ENCODE measurements at places on chromosomes 16 and 17.

- no peak for DNase-seq
These were observed 85.9 kb downstream of the EMP2 start for GRCh38 chr16:10494343-10495030.

DNA sequence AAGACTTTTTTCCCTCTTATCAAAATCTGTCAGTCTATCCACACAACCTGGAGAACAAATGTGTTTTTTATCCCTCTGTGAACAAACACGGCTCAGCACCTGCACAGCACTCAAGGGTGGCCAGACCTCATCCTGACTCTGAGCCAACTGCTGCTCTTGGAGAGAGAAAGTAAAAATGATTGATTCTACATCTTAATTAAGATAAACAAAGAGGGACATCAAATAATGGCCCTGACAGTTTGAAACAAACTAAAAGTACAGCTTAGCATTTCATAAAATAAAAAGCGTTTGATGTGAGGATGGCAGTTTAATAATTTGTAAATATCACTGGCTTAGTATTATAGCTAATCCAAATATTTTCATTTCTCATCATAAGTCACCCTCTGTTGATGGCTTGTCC lies 106.2 kb downstream of the SNX11 start:
- DNase-seq, result no peak

DNA sequence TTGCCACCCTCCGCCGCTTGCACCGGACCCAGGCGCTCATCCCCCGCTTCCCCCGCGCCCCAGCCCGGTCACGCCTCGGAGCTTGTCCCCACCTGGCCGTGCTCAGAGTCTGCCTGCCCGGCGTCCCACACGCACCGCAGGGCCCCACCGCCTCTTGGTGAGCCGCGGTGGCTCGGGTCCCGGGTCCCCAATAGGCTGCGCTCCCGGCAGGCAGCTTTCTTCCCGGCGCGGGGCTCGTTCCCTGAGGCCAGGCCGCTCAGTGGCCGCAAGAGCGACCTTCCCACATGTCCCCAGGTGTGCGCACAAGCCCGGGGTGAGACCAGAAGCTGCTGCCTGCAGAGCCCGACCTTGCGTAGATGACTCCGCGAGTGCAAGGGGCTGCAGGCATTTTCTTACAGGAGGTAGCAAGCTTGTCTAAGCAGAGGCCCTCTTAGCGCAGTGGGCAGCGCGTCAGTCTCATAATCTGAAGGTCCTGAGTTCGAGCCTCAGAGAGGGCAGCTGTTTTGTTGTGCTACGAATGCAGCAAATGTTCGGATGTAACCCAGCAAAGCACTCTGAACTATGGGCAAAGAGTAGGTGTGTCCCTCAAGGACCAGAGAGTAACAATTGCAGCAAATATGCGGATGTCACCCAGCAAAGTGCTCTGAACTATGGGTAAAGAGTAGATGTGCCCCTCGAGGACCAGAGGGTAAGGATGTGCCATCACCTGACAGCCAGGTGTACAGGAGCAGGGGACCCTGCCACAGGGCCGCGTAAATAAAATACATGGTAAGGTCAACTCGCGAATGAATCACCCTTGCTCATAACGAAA lies 15.6 kb downstream of the TLE7 start:
- no peak for DNase-seq

DNA sequence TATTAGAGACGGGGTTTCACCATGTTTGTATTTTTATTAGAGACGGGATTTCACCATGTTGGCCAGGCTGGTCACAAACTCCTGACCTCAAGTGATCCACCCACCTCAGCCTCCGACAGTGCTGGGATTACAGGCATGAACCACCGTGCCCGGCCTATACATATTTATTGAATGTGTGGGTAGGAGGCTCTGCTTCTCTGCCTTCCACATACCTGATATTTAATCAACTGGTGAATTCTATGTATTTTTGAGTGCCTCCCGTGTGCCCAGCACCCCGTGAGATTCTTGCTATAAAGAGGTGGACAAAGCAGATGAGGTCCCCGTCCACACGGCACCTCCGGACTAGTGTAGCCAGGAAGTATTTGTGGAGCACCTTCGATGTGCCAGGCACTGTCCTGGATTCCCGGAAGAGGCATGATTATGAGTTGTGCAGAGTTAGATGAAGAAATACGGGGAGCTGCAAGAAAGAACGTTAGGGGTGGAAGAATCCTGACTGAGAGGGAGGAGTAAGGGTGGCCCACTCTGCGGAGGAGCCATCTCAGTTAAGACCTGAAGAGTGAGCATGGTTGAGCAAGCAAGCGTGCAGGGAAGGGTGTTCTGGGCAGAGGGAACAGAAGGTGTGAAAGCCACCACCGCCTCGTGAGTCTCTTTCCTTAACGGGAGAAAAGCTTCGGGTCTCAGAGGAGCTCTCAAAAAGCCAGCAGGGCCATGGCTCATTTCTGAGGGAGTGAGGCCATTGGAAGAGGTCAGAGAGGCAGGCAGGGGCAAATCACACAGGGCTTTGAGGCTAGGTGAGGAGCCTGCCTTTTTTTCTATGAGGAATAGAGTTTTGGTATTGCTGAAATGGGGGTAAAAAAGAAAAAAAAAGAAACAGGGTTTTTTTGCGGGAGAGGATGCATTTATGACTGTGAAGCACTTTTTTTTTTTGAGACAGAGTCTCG lies 21.2 kb downstream of the CRISPLD2 start:
- DNase-seq, result no peak

DNA sequence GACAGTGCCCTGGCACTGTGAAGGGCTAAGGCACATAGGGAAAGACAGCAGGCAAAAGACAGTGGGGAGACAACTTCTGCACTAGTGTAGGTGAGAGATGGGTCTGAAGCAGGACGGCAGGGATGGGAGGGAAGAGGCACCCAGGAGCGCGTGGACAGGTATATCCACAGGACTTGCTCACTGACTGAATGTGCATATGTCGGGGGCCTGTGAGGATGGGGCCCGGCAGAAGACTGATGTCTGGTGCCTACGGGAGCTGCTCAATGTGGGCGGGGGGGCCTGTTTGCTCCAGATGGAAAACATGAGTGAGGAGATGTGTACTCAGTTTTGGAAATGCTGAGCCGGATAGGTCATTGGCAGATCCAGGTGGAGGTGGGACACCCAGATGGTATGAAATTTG lies 47.3 kb upstream of the PMFBP1 start:
- DNase-seq, result no peak

DNA sequence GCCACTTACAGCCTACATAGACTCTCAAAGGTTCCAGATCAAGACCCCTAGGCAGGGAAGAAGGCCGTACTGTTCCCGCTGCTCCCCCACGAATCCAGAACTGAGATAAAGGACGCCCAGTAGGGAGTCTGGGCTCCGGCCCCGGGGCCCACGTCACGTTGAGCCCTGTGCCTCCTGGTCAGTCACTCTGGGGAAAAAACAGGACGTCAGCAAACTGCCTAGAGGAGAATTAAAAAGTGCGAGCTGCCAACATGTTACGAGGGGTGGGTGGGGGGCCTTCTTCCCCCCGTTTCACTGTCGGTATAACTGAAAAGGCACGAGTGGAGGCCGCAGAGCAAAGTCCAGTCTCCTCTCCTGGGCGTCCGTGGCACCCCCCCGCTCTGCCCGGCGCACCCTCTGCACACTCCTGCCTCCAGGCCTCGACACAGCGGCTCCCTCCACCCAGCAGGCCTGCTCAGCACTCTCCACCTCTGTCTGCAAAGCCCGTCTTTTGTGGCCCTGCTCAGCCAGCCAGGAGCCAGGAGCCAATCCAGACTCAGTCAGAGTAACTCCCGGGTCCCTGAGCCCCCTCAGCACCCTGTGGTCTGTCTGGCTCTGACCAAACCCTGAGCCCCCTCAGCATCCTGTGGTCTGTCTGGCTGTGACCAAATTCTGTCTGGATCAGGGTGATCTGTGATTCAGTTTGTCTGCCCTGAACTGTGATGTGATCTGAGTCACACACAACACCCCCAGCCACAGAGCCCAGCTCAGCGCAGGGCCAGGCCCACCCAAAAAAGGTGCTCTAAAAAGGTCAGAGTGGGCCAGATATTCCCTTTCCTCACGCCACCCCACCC lies 6.2 kb downstream of the ITGAE start:
- no peak for DNase-seq

DNA sequence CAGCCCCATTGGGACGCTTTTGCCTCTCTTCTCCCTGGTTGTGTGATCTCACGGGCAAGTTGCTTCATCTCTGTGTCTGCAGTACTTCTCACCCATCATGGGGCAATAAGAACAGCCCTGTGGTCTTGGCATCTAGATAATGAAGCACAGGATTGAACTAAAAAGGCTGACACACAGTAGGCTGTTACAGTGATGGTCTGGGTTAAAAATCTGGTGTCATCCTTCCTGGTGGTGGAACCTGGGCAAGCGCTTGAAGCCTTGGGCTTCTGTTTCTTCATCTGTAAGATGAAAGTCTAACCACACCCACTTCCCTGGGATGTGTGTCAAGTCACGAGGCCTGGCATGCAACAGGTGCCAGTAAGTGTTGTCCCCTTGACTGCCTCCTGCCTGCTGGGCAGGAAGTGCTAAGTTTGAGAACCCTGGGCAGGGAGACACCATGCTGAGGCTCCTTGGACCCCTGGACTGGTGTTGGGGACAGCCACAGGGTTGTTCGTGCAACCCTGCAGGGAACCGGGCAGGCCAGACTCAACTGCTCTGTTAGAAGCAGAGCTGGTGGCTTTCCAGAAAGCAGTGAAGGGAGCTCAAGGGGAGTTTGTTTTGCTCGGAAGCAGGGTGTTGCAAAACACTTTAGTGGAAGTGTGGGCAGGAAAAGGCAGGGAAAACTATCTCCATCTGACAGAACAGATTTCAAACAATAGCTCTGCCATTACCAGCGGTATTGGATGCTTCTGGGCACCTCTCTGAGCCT lies 5.9 kb upstream of the MAP2K3 start:
- DNase-seq, result no peak

GRCh38 chr16:633336-634050 lies 2.6 kb downstream of the METTL26 start:
- DNase-seq, result no peak

- no peak for DNase-seq
These were observed 51.4 kb upstream of the STAC2 start for GRCh38 chr17:39277110-39277509.

GRCh38 chr17:73278049-73278464 lies 16.4 kb upstream of the CPSF4L start:
- no peak for DNase-seq

GRCh38 chr17:73667181-73667959 lies 23.1 kb upstream of the SDK2 start:
- DNase-seq, result no peak

DNA sequence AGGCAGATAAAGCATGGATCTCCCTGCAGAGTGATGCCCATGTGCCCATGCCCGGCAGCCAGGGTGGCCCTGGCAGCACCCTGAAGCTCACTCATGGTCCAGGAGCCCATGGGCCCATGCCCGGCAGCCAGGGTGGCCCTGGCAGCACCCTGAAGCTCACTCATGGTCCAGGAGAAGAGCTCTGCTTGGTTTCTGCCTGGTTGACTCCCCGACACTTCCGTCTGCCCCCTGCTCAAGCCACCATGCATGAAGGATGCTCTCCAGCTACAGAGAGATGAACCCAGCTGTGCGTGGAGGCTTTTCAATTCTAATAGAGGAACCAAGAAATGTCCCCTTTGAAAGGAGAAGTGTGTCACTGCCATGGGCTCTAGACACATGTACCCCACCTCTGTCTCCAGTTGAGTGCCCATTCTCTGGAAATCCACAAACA lies 8.7 kb downstream of the CCL17 start:
- DNase-seq, result no peak

- DNase-seq, result no peak
These were observed 273.0 kb upstream of the IRX5 start for GRCh38 chr16:54657709-54658102.

- no peak for DNase-seq
These were observed 20.0 kb downstream of the ST6GALNAC1 start for GRCh38 chr17:76623271-76624146.

DNA sequence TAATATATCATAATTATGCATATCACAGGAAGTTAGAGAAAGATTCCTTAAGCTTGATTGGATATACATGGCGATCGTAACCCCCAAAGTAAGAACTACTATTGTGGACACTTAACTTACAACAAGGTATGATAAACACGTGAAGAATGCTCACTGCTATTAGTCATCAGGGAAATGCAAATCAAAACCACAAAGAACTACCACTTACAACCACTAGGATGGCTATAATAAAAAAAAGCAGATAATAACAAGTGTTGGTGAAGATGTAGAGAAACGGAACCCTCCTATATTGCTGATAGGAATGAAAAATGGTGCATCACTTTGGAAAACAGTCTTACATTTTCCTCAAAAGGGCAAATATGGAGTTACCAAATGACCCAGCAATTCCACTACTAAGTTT lies 265.9 kb downstream of the SLC39A11 start:
- DNase-seq, result no peak

GRCh38 chr17:64130559-64131001 lies 636 bp upstream of the ERN1 start:
- DNase-seq, result no peak

GRCh38 chr17:46138473-46138872 lies 54.8 kb downstream of the KANSL1 start:
- no peak for DNase-seq

DNA sequence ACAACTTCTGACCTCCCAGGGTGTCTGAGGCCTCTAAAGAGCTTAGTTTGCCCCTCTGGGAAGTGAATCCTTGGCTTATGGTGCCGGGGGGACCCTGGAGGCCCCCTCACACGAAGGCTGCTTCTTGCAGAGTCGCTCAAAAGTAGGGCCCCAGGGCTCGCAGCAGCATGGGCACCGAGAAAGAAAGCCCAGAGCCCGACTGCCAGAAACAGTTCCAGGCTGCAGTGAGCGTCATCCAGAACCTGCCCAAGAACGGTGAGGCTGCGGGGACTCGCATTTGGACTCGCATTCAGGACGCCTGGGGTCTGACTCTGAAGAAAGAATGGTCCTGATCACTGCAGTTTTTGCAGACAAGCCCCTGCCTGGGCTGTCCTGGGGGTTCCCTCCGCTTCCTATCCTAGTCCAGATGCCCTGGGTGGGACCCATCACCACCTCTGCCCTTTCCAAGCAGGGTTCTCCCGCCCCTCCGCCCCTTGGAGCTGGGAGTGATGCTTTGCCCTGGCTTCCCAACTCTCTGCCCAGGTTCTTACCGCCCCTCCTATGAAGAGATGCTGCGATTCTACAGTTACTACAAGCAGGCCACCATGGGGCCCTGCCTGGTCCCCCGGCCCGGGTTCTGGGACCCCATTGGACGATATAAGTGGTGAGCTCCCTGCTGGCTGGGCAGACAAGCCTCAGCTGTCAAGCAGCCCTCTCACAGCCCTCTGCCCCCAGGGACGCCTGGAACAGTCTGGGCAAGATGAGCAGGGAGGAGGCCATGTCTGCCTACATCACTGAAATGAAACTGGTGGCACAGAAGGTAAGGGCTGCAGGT lies 698 bp downstream of the ACBD4 start:
- no peak for DNase-seq

GRCh38 chr17:50848039-50848438 lies 12.7 kb downstream of the WFIKKN2 start:
- DNase-seq, result no peak

DNA sequence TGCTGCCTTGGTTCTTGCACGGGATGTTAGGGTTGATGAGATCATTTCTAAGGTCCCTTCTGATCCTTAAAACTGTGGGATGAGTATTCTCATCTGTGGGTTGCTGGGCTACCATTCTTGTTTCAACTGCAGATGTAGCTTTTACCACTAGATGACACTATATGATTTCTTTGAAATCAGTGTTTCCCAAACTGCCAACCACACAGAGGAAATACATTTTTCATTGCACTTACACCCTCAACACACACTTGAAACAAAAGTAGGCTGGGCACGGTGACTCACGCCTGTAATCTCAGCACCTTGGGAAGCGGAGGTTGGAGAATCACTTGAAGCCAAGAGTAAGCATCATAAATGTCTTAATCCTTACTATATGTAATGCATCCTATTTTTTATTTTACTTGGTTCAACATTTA lies 15.3 kb downstream of the LCMT1 start:
- DNase-seq, result no peak

All from esophagus squamous epithelium (tissue), 5 donors.